ENCODE measurements at places on chromosomes 5 and 9.

DNA sequence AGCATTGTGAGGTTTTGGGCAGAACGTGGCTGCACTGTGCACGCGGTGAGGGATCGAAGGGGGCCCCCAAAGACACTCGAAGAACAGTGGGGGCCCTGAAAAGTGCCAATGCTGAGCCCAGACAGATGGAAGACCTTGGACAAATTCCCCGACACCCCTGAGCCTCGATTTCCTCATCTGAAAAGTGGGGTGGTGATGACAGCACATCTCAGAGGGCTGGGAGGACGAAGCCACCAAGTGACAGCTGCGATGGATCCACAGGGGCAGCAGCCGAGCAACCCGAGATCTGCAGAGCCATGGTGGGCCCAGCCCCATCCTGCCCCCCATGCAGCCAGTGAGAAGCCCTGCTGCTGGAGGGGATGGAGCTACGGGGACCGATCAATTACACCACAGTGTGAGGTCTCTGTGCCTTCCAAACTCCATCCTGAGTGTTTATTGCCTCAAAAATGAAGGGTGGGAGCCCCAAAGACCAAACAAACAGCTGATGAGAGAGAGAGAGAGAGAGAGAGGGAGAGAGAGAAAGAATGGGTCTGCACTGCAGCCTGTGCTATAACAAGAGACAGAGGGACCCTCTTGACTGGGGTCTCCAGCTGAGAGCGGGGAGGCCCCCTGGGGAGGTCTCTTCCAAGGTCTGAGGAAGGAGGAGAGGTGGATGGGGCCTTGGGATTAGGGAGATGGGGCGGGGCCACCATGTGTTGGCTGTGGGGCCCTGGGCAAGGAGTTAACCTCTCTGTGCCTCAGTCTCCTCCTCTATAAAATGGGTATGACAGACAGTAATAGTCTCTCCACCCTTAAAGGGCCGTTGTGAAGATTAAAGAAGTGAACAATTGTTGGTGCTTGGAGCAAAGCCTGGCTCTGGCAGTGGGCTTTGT, 134.4 kb upstream of the IER5L start:
- peak; percentile 20 for DNase-seq

DNA sequence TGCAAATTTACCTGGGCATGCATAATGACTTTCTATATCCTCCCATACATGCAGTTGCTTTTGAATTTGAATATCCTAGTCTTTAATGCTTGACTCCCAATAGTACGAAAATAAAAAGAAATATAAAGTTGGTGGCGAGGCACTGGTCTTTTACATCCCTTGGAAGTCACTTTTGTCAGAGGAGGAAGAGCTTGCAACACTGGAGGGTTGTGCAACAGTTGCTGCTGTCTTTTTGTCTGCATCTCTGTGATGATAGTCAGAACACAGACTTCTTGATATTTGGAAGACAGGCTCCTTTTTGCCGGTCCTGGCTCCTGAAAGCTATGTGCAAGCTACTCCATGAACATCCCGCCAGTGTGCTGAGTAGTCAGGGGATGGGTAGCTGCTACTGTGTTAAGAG, 16.8 kb upstream of the SGCD start:
- no peak for DNase-seq

- DNase-seq, result no peak
Measured at GRCh38 chr9:95991326-95991725, 115.8 kb downstream of the ERCC6L2 start.

DNA sequence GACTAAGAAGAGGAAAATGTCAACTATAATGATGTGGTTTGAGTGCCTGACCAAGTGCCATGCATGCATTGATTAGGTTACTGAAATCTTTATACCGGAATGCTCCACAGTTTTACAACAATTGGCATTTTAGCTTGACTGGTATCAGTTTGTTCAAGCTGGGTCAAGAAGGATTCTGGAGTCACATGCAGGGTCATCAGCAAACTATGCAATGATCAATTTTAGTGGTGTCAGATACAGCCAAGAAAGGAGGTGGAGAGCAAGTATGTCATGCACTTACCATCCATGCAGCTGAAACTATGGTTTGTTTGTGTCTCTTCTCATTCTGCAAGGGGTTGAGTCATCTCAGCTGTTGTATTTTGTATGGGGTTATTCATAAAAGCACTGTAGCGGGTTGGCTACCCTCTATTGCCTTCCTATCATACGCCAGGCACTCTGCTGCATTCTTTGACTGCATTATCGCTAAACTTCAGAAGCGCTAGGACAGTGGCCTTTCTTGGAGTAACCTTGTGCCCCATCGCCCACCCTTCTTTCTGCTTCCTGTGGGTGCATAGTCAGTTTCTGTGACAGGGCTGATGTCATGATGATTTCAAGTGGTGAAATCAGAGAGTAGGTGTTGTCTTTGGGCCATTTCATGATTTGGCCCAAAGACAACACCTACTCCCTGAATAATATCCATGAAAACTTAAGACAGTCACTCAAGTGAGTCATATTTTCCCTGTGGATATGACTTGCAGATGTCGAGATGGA, 145.4 kb downstream of the MTX3 start:
- no peak for DNase-seq

DNA sequence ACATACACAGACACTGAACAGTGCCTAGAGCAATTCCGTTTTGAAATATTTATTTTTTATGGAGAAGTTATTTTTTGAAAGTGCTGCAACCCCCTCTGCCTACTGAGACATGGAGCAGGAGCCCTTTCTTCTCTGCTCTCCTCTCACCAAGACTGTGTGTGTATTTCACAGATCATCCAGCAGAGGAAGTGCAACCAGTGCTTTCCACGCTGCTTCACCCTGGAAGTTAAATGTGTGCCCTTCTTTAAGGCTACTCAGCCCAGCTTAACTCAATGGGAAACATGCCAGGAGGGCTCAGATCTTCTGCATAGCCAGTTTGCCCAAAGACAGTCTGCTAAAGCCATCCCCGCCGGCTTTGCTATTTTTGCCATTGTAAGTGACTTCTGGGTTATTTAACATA, 606.3 kb downstream of the TLE1 start:
- no peak for DNase-seq

- DNase-seq, result no peak
Measured at GRCh38 chr9:136251264-136252115, 5.9 kb upstream of the QSOX2 start.

DNA sequence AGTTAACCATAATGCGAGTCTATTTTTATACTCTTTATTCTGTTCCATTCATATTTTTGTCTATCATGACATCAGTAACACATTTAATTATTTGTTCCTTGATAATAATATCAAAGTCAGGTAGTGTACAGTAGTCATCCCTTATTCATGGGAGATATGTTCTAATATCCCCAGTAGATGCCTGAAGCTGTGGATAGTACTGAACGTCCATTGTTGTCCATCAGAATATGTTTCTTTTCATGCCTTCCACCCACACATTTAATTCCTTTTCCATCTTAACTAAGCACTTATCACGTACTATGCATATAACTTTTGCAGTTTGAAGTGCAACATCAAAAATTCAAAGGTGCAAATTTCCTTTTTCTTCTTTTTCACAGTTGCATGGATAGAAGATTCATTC, 53.6 kb downstream of the FER start:
- no peak for DNase-seq

DNA sequence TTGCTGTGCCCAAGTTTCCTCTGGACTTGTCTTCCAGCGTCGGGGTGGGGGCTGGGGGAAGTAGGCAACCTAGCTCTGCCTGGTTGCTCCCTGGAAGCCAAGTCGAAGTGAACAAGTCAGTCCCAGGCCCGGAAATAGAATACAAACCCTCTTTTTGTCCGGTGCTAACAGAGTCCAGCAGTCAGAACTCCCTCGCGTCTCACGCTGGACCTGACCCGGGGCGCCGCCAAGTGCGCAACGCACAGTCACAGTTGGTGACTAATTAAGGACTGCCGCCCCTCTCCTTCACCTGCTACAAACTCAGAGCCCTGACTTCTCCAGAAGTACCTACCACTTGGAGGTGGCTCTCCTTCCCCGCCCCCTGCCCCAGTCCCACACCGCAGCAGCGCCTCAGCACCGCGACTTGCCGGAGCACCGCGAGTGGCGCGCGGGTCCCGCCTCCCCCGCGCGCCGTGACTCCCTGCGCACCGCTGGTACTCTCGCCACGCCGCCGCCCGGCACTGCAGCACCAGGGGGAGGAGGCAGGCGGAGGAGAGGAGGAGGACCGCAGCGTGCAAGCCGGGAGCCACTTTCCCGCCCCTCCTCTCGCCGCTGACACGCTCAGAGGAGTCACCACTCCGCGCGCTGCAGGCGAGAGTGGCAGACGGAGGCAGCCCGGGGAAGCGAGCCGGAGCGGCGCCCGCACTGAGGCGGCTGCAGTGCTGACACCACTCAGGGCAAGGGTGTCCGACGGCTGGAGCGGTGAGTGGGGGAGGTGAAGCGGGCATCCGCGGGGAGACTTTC, at the start of gene SV2C:
TSS of gene SV2C (plus strand) at position 612 of the 783 bp plus-strand sequence. CDS start 48,368 bp downstream, outside the sequence.
- no peak for DNase-seq

GRCh38 chr9:131233556-131233955, 42.8 kb downstream of the FAM78A start:
- DNase-seq, result no peak

DNA sequence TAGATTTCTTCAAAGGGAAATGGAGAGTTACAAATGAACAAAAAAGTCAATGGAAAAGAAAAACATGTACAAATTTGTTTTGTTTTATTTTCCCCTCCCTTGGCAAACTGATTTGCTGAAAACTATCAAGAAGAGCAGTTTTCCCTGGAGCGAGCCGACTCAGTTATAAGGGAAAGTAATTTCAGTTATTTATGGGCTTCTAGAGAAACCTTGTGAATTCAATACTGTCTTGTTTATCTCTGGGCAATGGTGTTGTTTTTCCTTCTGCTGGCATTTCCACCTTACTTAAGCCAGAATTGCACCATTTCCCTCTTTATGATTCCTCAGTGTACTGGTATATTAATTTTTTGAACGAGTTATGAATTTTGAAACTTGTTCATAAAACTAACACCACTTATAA, 1163.6 kb downstream of the CDH12 start:
- no peak for DNase-seq

GRCh38 chr5:154776167-154776566, 21.0 kb downstream of the LARP1 start:
- no peak for DNase-seq

GRCh38 chr9:93092251-93092991, 3.6 kb upstream of the CARD19 start:
- no peak for DNase-seq

- no peak for DNase-seq
Measured at GRCh38 chr5:135993335-135993879, 35.4 kb upstream of the TGFBI start.

DNA sequence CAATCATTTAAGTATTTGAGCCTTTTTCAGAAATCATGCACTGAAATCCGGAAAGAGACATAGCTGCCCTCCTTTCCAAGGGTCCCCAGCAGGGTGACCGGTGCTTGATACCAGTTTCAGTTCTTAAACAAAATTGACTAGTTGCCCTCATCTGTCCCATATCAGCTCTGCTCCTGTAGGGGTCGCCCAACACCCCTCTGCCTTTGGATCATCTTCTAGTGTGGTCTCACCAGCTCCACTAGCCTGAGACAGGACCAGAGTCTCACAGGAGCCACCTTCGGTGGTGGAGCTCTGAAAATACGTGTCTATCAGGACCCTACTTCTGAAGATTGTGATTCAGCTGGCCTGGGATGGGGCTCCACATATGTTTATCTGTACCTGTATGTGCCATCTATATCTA, 428.2 kb downstream of the ENC1 start:
- DNase-seq, result no peak

DNA sequence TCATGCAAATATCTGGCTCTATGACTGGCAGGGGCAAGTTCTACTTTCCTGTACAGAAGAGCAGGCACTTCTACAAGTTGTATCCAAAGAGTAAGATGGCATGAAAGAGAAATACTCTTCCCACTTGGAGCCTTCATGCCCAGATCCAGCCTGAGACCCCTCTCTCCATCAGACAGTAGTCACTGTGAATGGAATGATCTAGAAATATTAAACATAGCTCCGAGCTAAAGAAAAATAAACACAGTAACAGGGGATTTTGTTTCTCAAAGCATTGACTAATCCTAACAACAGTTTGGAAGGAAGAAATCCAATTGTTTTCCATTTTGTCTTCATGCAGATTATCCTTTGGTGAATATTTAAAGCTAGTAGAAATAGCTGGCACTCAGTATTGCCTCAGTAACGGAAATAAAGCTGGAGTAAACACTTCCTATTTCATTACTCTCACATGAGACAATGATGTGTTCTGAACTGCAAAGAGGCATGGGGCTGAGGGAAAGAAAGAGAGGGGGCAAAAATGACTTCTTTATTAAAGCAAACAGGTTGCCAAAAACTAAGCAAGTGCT, 100.0 kb downstream of the SEMA5A start:
- DNase-seq, result no peak

DNA sequence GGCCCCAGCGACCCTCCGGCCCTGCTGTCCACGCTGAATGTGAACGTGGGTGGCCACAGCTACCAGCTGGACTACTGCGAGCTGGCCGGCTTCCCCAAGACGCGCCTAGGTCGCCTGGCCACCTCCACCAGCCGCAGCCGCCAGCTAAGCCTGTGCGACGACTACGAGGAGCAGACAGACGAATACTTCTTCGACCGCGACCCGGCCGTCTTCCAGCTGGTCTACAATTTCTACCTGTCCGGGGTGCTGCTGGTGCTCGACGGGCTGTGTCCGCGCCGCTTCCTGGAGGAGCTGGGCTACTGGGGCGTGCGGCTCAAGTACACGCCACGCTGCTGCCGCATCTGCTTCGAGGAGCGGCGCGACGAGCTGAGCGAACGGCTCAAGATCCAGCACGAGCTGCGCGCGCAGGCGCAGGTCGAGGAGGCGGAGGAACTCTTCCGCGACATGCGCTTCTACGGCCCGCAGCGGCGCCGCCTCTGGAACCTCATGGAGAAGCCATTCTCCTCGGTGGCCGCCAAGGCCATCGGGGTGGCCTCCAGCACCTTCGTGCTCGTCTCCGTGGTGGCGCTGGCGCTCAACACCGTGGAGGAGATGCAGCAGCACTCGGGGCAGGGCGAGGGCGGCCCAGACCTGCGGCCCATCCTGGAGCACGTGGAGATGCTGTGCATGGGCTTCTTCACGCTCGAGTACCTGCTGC, 839 bp downstream of the KCNV2 start:
- DNase-seq, result no peak

GRCh38 chr9:83362341-83362995, 175.7 kb downstream of the FRMD3 start:
- DNase-seq, result no peak

DNA sequence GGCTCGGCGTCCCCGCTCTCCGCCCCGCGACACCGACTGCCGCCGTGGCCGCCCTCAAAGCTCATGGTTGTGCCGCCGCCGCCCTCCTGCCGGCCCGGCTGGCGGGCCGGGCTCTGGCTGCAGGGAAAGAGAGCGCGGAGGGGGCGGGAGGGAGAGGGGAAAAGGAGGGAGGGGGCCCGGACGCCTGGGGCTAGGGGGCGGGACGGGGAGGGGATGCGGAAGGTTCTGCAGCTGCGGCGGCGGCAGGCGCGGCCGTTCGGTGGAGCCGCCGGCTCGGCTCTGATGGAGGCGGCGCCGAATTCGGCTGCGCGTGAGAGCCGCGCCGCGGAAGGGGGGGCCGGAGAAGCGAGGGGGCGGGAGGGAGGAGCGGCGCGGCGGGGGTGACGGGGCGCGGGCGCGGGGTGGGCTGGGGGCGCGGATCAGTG, at the start of gene MARCHF11:
TSS of gene MARCHF11 (minus strand) at position 281 of the 425 bp plus-strand sequence. CDS start at position 65, 216 bp downstream.
- DNase-seq, result no peak

GRCh38 chr5:161751265-161751664, 65.7 kb downstream of the GABRA6 start:
- DNase-seq, result no peak
